ENCODE measurements at places on chromosomes 3 and 15.

DNA sequence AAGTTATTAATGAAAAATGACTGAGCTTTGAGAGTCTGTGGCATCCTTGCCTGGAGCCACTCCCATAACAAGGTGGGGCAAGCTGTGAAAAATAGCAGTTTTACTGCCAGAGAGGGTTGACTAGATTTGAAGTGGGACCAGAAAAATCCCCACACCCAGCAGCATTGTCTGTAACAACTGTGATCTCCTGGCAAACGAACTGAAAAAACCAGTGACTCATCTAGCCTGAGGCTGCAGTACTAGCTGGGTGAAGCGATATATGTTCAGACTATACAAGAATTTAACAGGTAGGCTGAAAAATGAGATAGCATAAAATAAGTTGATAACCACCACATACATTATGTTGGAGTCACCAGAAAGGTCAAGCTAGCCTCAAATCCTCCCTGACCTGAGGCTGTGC, 64.0 kb downstream of the DPH6 start:
- DNase-seq: peak; percentile 95

DNA sequence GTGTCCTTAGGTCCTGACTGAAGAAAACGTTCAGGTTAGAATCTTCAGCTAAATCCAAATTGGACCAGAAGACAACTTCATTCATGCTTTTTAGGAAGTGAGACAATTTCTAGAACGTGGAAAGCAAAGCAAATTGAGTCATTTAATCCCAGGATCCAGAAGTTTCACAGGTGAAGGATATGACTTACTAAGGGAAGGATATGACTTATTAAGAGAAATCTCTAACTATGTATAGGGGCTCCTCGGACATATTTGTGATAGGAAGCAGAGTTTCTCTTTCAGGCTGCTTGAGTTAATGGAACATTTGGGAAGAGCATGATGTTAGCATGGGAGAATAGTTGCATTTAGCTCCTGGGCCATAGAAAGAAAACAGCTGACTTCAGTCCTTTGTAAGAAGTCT, 16.1 kb upstream of the PLOD2 start:
- DNase-seq: no peak

GRCh38 chr15:95041297-95041696, 809.9 kb downstream of the MCTP2 start:
- no peak for DNase-seq

- DNase-seq: no peak
Observed at GRCh38 chr3:48112813-48113212, 75.4 kb downstream of the CDC25A start.

DNA sequence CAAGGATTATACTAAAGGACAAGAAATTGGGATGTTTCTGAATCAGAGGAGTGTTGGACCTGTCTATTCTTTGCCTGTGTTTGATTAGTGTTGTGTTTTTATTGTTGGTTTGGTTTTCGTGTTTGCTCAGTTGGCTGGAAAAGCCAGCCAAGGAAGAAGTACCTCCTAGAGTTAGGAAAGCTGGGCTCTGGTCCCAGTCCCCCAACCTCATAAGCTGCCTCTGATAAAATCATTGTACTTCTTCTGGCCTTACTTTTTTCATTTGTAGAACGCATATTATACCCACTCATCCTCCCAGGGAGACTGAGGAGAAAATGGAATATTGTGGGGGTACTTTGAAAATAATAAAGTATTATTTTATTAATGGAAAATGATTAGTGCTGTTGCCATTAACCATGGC, 177.4 kb upstream of the TRIM42 start:
- no peak for DNase-seq

DNA sequence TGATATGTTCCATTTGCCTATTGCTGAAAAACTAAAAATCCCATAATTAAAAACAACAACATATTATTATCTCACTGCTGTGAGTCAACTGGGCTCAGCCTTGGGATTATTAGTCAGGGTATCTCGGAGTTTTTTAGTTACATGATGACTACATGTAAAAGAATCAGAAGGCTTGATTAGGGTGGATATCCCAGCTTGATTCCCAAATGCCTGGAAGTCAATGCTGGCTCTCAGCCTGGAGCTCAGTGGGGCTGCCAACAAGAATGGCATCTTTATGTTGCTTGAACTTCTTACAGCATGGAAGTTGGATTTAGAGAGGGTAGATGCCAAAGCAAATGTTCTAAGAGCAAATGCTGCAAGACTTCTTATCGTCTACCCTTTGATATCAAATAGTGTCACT, 278.5 kb downstream of the PLOD2 start:
- DNase-seq: peak; percentile 48

DNA sequence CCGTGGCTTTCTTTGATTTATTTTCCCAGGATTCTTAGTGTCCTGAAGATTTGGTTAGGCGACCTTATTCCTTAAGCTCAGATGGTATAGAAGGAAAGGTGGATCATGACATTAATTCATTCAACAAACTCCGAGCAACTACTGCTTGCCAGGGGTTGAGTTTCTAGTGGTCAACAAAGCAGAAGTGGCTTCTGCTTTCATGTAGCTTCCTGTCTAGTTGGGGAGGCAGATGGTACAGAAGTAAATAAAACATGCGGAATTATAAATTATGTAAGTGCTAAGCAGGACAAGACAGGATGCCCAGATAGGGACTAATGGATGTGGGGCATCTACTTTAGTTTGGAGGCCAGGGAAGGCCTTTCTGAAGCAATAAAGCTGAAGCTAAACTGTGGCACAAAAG, 15.6 kb downstream of the EEFSEC start:
- no peak for DNase-seq

GRCh38 chr3:13231781-13232666, 158.8 kb upstream of the IQSEC1 start:
- DNase-seq: no peak

- DNase-seq: no peak
Observed at GRCh38 chr3:1380926-1381646, 288.3 kb downstream of the CNTN6 start.

Measured in mammary epithelial cell (primary cell).